ENCODE measurements at places on chromosomes 16 and 17.

GRCh38 chr17:74459622-74460021 lies 6.8 kb upstream of the CD300A start:
- DNase-seq, result no peak

DNA sequence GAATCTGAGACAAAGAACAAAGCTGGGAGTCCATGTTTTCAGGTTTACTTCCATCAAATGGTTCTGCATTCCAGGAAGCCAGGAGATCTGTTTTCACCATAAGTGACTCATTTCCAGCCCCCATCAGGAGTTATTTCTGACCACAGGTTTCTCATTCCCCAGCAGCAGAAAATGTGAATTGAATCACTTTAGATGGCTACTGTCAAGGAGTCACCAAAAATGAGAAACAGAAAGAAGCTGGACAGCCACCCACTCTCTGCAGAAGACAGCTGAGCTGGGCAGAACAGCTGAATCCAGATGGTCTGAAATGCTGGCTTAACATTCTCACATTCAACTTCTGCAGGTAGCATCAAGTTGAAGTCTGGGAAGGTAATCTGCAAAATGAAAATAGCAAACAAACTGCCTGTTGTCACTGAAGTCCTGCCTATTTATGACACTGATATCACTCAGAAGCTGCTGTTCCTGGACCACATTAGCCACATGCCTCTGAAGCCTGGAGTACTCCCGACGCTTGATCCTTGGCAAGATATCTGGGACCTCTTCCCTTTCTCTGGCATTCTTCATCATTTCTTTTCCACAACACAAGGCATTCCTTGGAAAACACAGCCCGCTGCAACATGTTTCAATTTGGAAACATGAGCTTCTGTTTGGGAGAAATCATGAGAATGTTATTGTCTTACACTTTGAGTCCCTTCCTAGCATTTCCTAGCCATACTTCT lies 15.3 kb downstream of the CCL11 start:
- no peak for DNase-seq

DNA sequence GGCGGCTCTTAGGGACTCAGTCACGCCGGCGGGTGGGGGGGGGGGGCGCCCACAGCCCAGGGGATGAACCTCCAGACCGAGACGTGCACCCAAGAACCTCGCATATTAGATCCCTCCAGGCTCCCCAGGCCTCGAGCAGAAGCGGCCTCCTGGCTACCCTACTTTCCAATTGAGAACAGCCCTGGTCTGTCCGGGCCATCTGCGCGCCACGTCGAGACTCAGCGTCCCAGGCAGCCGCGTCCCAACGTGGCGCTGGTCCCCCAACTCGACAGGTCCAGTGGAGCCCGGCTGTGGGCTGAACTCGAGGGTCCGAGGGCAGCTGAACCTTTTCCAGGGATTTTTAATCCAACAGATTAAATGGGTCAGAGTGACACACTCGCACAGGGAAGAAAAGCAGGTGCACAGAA lies 2.3 kb upstream of the IRX3 start:
- DNase-seq, result peak; percentile 7

GRCh38 chr17:78572239-78573205 lies 4.7 kb downstream of the DNAH17 start:
- no peak for DNase-seq

GRCh38 chr16:50525716-50526115 lies 22.5 kb upstream of the NKD1 start:
- no peak for DNase-seq

DNA sequence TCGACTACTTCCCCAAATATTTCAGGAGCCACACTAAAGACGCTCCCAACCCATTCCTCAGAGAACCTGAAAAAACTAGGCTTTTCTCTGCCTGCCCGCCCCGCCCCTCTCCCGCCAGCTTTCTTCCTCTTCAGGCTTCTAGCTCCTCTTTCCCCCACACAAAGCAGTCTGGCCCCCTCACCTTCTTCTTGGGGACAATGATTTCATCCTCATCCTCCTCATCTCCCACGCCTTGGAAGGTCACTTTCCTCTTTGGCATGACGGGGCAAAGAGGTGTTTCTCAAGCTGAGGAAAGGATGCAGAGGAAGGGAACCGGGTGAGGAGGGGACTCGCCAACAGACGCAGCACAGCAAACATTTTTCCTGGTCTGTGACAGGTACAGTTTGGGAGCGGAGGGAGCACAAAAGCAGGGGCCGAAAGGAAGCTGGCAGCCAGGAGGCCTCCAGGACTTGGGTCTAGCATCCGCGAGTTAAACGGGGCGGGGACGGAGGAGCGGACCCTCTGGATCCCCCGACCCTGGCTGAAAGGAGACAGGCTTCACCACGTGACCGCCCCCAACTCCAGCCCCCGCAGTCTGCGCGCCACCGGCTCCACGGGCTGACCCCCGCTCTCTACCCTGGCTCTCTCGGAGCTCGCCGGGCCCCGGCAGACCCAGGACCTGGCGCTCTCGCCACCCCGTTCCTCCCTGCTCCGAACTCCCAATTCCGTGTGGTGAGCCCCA lies 525 bp downstream of the CD2BP2 start:
- DNase-seq, result no peak

DNA sequence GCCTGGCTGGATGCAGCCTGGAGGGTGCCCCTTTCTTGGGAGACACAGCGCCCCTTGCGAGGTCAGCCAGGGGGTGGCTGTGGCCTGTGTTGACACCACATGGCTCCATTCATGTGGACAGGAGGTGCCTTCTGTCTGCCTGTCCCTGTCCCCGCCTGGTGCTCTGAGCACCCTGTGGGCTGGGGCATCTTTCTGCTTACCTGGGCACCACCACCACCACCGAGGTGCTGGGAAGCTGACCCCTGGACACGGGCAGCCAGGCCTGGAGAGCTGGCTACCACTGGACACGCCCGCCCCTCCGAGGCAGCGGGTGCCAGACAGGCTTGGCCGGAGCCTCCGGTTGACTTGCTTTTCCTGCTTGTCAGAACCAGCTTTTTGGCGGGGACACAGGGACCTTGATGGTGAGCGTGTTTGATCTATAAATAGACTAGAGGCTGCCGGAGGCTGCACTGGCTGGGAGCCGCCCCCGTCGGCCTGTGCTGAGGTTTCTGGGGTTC lies 121.3 kb upstream of the GSE1 start:
- peak; percentile 16 for DNase-seq

- DNase-seq, result no peak
These were observed 5.4 kb downstream of the GID4 start for GRCh38 chr17:18044609-18045008.

DNA sequence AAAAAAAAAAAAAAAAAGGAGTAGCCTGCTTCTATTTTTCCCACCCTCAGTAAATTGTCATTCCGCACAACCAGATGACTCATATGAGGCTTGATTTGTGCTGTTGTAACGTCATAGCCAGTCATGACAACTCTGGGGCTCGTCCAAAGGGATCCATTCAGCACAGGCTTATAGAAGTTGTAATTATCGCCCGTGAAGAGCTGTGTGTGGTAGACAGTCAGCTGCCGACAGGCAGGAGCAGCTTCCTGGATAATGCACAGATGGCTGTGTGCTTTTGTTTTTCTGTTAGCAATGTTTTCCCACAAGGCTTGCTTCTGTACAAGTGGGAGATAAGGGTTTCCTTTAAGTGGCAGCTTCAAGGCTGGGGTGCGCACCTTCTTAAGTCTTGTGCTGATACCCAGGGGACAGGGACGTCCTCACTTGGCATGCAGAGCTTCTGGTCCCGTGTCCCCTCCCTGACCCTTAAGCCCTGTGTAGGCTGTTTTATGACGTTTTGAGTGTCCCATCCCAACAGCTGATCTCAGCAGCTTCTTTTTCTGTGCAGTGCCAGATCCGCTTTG lies 26.0 kb downstream of the SNX29 start:
- DNase-seq, result no peak

GRCh38 chr17:31811101-31811500 lies 47.9 kb downstream of the COPRS start:
- no peak for DNase-seq

- DNase-seq, result no peak
These were observed 2.4 kb upstream of the TACO1 start for GRCh38 chr17:63598281-63598680.

DNA sequence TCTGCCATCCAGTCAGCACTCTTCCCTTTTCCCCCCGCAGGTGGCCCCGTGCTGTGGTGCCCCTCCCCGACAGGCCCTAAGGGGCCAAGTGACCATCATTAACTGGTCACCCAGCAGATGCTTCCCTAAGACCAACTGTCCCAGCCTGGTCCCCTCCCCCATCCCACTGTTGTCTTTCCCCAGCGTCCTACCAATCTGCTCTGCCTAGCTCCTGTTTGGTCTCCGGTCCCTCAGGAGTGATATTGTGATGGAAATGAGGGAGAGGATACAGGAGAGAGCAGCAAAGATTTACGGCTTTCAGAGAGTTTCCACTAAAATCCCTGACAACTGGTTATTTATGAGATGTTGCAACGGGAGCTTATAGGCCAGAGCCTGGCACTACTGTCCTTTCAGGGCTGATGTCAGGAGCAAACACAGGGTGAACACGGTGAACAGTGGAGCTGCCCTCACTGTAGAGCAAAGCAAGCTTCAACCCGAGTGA lies 1.4 kb upstream of the TTLL6 start:
- DNase-seq, result no peak

DNA sequence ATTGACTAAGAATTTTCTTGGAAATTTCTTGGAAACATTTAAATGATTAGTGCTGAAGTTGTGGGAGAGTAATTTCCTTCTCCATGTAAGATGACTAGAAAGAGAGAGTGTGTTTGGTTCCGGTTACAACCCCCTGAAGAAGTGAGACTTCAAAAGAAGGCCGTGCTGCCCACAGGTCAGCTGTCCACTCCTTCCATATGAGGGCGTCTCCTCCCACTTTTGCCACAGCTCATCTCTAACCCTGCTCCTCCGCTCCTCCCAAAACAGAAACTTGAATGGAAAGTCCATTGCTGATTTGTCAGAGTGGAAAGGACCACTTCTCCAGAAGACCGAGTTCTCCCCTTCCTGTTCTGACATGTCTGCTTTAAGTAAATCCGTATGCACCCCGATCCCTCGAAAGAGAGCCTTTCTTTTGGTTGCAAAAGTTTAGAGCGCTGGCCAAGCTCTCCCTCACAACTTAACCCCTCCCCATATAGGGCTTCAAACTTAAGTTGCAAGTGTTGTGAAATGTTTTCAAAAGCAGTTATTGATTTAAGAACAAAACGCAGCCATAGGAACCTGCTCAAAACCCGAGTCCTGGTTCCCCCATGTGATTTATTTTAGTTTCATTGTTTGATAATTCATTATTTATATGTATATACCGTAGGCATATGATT lies 129.5 kb downstream of the SOCS1 start:
- no peak for DNase-seq

Measured in activated CD4-positive, alpha-beta T cell treated with anti-CD3 and anti-CD28 coated beads for 36 hours (primary cell).